ENCODE measurements at places on chromosomes 2 and 18.

GRCh38 chr18:73962256-73962655 is 185.4 kb downstream of the FBXO15 start:
- DNase-seq = no peak

GRCh38 chr18:42196651-42197050 is 241.6 kb downstream of the PIK3C3 start:
- no peak for DNase-seq

GRCh38 chr18:3456686-3457069 is 6.7 kb downstream of the TGIF1 start:
- DNase-seq = no peak

DNA sequence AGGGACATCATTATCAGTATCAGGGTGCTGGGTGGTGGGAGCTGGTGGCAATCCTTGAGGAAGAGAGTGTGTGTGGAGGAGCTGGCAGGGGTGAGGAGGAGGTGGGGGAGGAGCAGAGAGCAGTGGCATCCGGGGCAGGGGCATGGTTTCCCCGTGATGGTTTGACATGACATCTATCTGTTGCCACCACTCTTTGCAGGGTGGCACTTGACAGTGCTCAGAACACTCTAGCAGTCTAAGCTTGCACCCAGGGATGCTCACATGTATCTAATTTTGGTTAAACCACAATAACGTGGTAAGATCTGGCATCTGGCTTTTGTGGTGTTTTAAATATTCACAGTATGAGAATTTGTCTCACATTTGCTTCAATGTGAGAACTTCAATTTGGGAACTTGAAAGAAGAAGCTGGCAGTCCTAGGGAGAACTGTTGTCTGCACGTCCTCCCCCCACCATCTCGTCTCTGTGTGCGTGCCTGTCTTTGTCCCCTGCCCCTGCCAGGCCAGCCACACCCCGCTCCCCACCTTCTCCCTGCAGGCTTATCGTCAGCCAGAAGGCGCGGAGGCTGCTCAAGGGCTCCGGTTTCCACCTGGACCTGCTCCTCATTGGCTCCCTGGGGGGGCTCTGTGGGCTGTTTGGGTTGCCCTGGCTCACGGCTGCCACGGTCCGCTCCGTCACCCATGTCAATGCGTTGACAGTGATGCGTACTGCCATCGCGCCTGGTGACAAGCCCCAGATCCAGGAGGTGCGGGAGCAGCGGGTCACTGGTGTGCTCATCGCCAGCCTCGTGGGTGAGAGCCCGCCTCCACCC is 11.7 kb downstream of the SLC4A3 start:
- DNase-seq = no peak

DNA sequence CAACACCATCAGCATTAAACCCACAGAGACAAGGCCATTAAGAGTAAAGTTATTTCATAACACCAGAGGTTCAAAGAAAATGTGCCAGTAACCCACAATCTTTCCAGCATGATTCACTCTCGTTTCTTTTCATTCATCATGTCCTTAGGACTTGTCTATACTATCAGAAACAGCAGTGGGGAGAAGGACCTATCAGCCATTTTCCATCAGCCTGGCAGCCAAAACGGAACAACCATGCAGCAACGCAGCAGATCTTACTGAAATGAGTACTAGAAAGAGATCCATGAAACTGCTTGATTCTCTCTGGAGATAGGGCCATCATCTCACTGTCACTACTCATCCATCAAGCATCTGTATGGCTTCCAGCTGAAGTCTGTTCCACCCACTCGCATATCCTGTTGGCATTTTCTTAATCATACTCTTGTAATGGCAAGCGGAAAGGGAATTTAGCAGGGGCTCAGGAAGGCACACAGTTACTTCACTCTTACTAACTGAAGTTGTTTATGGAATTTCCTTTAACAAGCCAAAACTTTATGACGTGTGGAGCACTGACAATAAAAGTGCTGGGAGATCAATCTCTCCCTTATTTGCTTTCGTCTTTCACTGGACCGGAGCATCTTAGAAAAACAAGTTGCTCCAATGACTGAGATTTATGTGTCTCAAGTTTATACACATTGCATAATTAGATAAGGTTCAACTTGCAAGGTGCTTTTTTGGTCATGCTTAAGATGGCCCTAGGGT is 69.7 kb downstream of the EPHA4 start:
- no peak for DNase-seq

DNA sequence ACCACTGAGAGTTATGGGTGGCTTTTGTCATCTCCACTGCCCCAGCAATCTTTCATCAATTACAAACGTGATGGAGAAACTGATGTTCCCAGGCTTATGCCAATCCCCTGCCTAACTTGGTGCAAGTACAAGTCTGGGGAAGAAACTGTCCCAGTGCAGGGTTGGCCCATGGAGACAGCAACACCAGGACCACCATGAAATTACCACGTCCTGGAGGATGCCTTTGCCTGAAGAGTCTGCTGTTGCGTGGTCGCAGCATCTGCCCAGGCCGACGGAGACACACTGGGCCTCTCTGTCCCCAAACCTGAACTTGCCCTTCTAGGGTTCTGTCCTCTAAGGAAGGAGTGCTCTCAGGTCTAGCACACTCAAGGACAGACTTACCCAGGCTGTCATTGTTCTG is 496.8 kb upstream of the RAB6C start:
- no peak for DNase-seq

Measured in stimulated activated CD4-positive, alpha-beta T cell treated with anti-CD3 and anti-CD28 coated beads, TNF-alpha, amount 100 ng/mL, for 4 hours (primary cell).